BE2C (cell line): ENCODE measurements at places on chromosomes 6 and 20.

DNA sequence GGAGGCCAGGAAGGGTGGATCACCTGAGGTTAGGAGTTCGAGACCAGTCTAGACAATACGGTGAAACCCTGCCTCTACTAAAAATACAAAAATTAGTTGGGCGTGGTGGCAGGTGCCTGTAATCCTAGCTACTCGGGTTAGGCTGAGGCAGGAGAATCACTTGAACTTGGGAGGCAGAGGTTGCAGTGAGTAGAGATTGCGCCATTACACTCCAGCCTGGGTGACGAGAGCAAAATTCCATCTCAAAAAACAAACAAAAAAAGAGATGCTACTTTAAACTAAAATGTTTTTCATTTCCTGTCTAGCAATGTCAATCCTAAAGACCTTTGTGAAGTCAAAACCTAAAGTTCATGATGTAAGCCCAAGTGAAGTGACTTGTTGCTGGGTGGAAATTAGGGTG lies 12.9 kb downstream of the DSN1 start:
- no peak for DNase-seq

GRCh38 chr6:30491991-30492952 lies 3.0 kb downstream of the HLA-E start:
- DNase-seq, result no peak

- no peak for DNase-seq
Measured at GRCh38 chr6:1250489-1251197, 61.3 kb upstream of the FOXQ1 start.

- no peak for DNase-seq
Measured at GRCh38 chr20:53581444-53582250, 12.0 kb downstream of the ZNF217 start.

- DNase-seq, result no peak
Measured at GRCh38 chr6:41524634-41525011, 21.6 kb upstream of the FOXP4 start.
